ENCODE measurements at places on chromosomes 3 and 15.

- DNase-seq: no peak
Measured at GRCh38 chr15:55915876-55916567, 77.4 kb downstream of the NEDD4 start.

GRCh38 chr3:39325236-39325635, 4.3 kb upstream of the CCR8 start:
- DNase-seq: no peak

DNA sequence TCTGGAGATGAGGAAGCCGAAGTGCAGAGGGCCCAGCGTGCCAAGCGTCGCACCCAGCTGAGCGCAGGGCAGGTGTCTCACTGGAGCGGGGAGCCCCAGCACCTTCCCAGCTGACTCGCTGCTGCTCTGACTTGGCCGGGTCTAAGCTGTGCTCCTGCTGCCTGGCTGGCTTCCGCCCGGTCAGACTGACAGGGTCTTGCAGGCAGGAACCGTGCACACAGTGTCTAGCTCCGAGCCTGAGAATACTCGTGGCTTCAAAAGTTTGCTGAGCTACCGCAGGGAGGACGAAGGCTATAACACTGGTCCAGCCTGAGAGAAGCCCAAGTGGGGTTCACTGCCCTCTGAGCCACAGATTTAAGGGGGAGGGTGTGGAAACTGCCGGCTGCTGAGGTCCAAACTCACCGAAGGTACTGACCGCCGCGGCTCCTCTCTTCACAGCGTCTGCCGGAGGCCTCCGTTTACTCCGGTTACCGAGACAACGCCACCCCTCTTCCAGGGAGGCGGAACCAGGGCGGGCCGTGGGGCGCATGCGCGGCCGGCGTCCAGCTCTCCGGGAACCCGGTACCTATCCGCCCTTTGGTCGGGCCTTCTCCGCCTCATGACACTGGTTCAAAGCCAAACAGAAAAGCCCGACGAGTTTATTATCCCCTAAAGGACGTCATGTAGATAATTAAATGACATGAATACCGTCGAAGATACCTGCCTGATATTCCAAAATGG, at the start of gene CFAP44:
CFAP44 (minus strand) TSS at position 443 of the 720 bp plus-strand sequence. CDS start 7,829 bp downstream, outside the sequence.
- peak; percentile 27 for DNase-seq

DNA sequence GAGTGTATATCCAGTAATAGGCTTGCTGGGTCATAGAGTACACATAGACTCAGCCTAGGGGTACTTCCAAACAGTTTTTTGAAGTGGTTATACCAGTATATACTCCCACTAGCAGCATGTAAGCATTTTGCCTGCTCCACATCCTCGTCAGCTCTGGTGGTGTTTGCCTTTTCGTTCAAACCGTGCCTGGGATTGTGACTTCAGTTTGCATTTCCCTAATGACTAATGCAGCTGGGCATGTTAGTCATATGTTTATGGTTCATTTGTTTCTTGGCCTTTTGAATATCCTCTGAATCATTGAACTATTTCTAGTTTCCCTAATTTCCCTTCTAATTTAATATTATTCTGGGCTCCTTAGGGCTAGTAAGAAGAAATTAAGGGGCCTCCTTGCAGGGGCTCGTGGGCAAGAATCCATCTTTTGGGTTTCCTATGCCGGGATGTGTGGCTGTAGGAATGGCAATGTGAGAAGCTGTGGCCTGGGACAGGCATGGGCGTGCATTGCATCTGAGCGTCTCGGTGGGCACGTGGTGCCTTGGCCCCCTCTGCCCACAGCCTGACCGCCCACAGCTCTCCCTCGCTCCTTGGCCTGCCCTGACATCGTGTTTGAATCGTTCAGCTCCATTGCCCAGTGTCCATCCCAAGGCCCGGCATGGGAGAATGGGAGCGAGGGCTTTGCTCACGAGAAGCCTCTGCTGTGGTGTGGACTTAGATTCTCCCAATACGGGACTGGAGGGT, 26.4 kb downstream of the FAH start:
- DNase-seq: peak; percentile 33

GRCh38 chr3:128348805-128349531, 117.7 kb downstream of the DNAJB8 start:
- DNase-seq: no peak

DNA sequence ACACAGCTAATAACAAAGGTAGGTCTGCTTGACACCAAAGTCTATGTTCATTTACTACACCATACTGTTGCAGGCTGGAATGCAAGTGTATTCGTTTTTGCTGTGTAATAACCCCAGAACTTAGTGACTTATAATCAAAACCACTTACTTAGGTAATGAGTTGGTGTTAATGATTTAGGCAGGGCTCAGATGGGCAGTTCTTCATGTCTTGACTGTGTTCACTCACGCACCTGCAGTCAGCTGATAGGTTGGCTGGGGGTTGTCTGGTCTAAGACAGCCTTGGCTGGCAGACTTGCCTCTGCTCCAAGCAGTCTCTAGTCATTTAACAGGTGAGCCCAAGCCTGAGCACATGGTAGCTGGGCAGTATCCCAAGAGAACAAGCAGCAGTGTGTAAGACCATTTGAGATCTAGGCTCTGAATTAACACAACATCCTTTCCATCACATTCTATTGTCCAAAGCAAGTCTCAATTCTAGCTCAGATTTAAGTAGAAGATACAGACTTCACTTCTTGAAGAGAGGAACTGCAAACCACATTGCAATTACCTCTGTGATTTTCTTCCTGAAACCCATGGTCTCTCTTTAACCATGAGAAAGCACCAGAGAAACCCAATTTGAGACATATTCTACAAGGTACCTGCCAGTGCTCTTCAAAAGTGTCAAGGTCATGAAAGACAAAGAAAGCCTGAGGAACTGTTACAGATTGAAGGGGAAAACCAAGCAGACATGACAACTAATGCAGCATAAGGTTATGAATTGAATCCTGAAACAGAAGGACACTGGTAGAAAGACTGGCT, 13.3 kb upstream of the DCLK3 start:
- no peak for DNase-seq

GRCh38 chr3:25652921-25653320, 11.8 kb downstream of the TOP2B start:
- DNase-seq: no peak

DNA sequence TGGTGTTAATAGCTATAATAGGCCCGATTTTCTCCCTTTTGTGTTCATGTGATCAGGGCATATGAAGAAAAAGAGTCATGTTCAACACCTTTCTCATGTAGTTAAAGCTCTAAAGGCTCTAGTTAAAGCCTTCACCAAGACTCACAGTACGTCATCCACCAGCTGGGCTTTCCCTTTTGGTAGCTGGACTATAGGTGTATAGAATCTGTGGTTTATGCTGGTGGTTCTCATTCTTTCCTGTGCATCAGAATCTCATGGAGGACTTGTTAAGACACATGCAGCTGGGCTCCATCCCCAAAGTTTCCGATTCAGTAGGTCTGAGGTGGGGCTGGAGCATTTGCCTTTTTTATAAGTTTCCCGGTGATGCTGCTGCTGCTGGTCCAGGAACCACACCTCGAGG, 31.0 kb downstream of the CFAP91 start:
- no peak for DNase-seq

DNA sequence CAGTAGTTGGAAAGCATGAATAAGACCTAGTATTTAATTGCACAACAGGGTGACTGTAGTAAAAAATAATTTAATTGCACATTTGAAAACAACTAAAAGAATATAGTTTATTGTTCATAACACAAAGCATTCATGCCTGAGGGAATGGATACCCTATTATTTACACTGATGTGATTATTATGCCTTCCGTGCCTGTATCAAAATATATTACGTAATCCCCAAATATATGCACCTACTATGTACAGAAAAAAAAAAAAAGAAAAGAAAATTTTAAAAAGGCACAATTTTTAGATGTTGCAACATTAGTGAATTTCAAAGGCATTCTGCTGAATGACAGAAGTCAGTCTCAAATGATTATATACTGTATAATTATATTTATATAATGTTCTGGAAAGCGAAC, 647.2 kb upstream of the BCHE start:
- DNase-seq: no peak

- DNase-seq: no peak
Measured at GRCh38 chr3:56406826-56407515, 61.3 kb downstream of the ERC2 start.

GRCh38 chr15:91469632-91470567, 369.8 kb downstream of the SV2B start:
- DNase-seq: no peak

GRCh38 chr3:146598535-146598934, 6.6 kb downstream of the PLSCR5 start:
- no peak for DNase-seq
